ENCODE measurements at places on chromosomes 16 and 17.

DNA sequence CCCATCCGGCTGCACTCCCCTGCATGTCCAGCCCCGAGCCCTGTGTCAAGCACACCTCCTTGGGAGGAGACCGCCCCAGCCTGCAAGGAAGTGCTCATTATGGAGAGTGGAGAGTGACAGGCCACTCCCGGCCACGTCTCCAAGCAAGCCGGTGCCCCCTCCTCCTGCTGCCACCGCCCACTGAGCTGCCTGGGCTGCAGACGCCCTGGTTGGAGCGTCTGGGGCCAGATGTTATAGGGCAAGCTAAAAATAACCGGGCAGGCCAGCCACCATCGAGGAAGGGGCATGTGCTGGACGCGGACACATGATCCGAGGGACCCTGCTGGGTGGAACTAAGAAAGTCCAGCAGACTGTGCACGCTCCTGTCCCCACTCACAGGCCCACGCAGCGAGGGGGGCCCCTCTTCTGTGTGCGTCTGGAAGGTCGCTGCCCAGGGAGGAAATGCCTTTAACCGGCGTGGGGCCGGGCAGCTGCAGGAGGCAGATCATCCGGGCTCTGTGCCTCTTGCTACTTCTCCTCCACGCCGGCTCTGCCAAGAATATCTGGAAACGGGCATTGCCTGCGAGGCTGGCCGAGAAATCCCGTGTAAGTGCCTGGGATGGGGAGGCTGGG is at the start of gene WFDC1:
WFDC1 (plus strand) TSS at position 348 of the 612 bp plus-strand sequence; CDS start at position 442, 94 bp downstream.
- no peak for DNase-seq

GRCh38 chr16:89325861-89326471 is 108.5 kb downstream of the ZNF778 start:
- peak; percentile 70 for DNase-seq

DNA sequence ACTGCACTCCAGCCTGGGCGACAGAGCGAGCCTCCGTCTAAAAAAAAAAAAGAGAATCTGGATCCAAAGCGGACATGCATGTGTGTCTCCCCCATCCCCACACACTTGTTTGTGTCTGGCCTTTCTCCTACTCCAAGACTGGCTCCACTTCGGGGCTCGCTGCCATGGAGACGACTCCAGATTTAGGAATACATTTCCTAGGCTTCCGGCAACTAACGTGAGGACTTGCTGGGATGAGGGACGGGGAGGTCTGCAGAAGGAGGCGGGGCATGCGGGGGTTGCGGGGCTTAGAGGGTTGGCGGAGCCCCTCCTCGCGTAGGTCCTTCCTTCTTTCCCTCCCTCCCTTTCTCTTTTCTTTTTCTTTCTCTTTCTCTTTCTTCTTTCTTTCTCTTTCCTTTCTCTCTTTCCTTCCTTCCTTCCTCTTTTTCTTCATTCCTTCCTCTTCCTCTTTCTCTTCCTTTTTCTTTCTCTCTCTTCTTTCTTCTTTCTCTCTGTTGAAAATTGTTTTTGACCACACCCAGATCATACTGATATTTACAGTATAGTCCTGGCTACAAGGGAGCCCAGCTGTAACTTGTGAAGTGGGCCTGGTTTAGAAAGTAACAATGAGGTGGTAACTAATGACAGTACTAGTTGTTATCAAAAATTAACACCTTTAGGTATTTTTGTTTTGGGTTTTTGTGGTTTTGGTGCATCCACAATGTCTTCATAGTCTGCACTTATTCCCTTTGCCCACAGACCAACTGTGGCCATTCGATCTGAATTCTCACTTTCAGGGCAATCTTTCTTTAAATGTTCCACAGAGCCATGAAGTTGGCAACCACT is 25.2 kb downstream of the MIS12 start:
- no peak for DNase-seq

- no peak for DNase-seq
Measured at GRCh38 chr17:28926366-28926765, 23.5 kb upstream of the DHRS13 start.

DNA sequence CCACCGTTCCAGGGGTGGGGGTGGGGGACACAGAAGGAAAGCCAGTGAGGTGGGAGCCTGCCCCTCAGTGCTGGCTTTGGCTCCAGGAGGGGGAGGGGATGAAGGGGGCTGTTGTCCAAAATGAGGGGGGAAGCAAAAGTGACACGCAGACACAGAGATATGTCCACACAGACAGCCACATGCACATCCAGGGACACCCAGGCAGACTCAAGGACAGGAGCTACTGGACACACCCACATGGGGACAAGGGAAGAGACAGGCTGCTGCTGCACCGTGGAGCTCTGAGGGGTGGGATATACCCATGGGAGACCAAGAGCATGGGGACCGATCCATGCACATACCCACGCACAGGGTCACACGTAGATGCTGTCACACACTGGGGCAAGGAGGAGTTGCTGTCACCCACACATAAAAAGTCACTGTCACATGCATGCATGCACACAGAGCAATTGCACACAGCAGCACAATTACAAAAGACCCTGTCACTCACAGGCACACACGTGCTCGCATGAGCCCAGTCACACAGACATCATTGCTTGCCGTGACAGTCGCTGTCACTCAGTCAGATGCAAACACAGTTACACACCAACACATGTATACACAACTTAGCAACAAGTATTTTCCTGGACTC is 1.3 kb downstream of the THRA start:
- no peak for DNase-seq

DNA sequence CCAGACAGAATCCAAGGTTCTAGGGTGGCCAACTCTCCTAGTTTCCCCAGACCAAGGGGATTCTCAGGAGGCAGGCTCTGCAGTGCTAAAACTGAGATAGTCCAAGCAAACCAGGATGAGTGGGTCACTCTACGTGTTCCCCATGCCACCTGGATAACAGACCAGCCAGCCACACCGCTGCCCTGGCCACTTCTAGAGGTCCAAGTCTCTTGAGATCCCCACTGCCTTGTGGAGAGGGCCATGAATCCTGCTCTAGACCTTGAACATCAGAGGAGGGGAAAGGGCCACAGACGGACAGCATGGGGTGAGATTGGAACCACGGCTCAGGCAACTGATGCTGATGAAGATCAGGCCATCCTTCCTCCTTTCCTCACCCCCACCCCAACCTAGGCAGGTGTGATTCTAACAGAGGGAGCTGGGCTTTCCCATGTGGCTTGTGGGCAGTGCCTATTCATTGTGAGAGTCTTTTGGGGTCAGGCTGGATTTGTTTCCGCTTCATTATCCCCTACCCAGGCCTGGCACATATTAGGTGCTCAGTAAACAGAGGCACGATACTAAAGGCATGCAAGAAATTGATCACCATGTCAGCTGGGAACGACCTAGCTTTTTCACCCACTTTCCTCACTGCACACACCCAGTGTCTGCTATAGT is 16.8 kb upstream of the TVP23A start:
- DNase-seq, result no peak

DNA sequence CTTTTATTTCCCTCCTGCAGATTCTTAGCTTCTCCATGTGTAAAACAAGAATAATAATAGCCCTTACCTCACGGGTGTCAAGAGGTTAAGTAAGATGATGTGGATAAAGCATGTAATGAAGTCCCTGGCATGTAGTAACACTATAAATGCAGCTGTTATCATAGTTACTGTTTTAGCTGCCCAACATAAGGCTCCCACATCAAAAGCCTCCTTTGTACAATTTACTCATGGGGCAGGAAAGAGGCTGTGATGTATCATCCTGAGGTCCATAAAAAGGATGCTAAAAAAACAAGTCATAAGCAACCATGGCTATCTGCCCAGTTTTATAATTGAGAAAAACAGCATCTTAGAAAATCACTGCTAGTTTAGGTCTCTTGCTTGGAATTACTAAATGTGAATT is 339.7 kb downstream of the CA10 start:
- DNase-seq, result no peak

DNA sequence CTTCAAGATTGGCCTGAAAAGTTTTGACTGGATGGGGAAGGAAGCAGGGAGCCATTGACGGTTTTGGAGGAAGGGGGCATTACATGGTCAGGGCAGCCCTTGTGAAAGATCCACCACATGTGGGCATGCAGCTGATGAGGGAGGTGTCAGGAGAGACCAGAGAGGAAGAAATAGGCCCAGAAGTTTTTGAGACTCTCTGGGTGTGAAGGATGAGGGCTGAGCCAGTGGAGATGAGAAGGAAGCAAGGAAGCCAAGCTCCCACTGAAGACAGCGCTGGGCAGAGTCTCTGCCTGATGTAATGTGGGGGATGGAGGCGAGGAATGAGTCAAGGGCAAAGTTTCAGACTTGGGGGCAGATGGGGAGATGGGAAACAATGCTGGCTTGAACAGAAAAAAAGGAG is 530 bp downstream of the CCL17 start:
- no peak for DNase-seq

- DNase-seq, result peak; percentile 4
Measured at GRCh38 chr16:57578521-57579360, 36.3 kb downstream of the ADGRG5 start.

DNA sequence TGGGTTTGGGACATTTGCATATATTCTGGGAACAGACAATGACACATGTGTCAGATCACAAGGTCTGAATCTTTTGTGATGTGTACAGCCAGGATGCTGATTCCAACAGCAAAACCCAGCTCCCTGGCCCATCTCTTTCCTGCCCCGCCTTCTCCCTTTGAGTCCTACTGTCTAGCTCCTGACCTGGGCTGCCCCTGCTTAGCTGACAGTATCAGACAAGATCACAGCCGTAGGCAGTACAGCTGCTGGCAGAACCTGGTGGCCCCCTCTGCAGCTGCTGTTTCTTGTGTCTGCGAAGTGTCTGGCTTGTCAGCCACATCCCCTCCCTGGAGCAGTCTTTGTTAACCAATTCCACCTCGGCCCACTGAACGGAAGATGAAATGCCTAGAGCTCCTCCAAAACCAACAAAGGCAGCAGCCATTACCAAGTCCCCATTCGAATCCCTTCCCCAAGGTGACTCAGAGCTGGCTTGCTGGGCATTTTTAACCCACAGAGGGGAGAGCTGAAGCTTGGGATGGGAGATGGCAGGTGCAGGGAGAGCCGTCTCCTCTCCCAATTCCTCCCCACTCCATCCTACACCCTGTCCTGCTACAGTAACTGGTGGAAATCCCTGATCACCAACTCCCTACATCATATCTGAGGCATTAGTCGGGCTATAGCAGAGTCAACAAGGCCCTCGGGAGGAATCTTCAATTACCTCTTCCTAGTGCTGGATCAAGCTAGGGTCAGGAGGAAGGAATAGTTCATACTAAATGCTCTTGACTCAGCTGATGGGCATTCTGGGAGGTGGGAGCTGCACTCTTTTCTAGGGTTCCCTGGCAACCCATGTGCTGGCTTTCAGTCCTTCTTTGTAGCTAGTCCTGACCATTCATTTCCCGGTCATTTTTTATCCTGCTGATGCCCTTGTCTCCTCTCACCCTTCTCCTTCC is 5.8 kb downstream of the PIPOX start:
- DNase-seq, result peak; percentile 59

DNA sequence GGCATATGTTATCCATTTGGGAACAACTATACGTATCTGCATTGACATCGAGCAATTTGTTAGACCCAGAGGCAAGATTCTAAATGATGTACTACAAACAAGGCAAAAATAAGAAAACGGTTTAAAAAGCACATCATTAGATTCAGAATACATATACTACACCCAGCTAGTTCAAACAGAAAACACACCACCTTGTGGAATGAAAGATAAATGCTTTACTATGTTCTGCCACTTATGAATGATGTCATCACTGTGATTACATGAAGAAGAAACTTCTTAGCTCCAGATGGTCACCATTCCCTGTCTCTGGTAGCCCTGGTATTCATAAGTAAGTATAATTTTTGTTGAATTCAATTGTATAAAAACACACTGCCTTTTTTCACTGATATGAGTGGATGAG is 7.8 kb downstream of the NACA2 start:
- DNase-seq, result peak; percentile 44

DNA sequence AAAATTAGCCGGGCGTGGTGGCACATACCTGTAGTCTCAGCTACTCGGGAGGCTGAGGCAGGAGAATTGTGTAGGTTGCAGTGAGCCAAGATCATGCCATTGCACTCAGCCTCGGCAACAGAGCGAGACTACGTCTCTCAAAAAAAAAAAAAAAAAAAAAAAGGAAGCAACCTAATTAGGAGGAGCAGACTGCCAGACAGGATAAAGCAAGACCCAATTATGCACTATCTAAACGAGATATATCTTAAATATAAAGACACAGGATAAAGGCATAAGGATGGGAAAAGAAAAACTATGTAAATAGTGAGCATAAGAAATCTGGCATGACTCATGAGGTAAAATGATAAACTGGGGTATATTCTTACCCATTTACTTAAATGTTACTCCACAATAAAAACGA is 4.9 kb downstream of the TXNDC11 start:
- DNase-seq, result no peak
